ENCODE measurements at places on chromosomes 1 and 21. TPM values are rescaled to one million over a fixed set of nuclear protein-coding genes. Genes with fewer than 3 reads are reported as not detected.

TSSK3 gene
- total RNA-seq, result 3.9 TPM

RPS6KC1 gene
- total RNA-seq, result 16.4 TPM

PTP4A2 gene
- 149 TPM for total RNA-seq

ATXN7L2 gene
- 5.7 TPM for total RNA-seq

PLA2G5 gene
- not detected for total RNA-seq

ERG gene
- not detected for total RNA-seq

C1orf21 gene
- total RNA-seq, result 13.8 TPM

NEGR1 gene
- 0.44 TPM for total RNA-seq

RCC1 gene
- total RNA-seq, result 134 TPM

KRTAP13-2 gene
- not detected for total RNA-seq

ASCL5 gene
- total RNA-seq, result 0.38 TPM

OR14K1 gene
- not detected for total RNA-seq

RNU1-3 gene
- 3,235 TPM for total RNA-seq

CASQ1 gene
- total RNA-seq, result not detected

PBXIP1 gene
- total RNA-seq, result 36.3 TPM

OR4F16 gene
- total RNA-seq, result not detected

ZNF593OS gene
- total RNA-seq, result not detected

ACOT11 gene
- 25.7 TPM for total RNA-seq

SELL gene
- total RNA-seq, result 6.5 TPM

SUSD4 gene
- total RNA-seq, result 3.2 TPM

BEND5 gene
- total RNA-seq, result not detected

MANEAL gene
- 13.1 TPM for total RNA-seq

CYP4A22 gene
- not detected for total RNA-seq

TSPAN2 gene
- 26.5 TPM for total RNA-seq
